ENCODE measurements at places on chromosomes 13 and 19.
A peak's percentile ranks its signal among the peaks of the same experiment; 100 is the strongest.

- DNase-seq, result no peak
These were observed 605.7 kb downstream of the FGF9 start for GRCh38 chr13:22276616-22277015.

DNA sequence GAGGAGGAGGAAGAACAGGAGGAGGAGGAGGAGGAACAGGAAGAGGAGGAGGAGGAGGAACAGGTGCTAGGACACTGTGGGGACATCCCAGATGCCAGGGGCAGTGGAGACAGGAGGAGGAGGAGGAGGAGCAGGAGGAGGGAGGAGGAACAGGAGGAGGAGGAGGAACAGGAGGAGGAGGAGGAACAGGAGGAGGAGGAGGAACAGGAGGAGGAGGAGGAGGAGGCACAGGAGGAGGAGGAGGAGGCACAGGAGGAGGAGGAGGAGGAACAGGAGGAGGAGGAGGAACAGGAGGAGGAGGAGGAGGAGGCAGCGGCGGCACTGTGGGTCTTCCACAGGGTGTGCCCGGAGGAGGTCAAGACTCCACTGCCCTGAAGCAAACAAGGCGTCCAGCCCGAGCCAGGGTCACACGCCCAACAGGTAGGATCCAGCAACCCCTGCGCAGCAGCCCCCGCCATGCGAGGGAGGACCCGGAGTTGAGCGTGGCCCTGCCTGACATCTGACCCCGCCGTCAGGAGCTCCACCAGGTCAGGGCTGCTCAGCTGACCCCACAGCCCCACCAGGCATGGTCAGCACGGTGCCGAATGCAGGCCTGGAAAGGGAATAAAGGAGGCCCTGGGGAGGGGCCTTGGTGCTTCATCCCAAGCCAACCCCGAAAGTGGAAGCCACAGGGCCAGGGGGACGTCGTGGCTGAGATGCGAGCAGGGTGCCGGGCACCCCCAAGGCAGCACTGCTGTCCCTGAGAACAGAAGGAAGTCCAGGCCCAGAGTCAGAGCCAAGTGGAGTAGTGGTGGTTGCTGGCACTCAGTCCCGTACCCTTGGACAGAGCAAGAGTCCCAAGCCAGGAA is 9.2 kb downstream of the SBNO2 start:
- no peak for DNase-seq

DNA sequence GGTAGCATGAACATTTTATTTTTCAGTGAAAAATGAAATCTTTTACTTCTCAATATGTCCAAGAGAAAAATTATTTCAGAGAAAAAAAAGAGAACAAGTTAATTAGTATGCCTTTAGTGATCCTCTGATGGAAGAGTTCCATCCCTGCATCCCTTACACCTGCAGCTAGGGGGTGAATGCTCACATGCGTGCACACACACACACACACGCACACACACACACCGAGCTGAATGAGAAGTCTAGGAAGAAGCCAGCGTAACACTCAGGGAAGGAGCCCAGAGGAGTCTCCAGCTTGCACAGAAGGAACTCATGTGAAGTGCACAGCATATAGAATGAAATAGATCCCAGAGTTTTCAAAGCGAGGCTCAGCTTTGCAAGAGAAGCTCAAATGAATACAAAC is 510.5 kb downstream of the IRS2 start:
- DNase-seq, result no peak

DNA sequence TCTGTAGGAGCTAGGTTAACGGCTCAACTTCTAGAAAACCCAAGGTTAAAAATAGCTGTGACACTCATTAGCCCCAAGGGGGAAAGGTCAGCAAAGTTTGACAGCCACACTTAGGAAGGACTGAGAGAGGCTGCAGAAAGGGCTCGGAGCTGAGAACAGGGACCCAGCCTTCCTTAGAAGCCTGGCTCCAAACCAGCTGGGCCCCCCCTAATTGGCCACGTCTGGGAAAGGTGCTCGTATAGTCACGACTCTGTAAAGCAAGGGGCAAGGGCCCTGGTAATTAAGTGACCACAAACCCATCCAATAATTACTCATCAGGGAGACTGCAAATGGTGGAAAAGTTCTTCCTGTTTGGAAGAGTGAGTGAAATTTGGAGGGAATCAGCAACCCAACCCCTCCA is 90.5 kb downstream of the RNASEH2B start:
- no peak for DNase-seq

- DNase-seq, result peak; percentile 54
These were observed 4.9 kb downstream of the MBNL2 start for GRCh38 chr13:97226788-97227627.

DNA sequence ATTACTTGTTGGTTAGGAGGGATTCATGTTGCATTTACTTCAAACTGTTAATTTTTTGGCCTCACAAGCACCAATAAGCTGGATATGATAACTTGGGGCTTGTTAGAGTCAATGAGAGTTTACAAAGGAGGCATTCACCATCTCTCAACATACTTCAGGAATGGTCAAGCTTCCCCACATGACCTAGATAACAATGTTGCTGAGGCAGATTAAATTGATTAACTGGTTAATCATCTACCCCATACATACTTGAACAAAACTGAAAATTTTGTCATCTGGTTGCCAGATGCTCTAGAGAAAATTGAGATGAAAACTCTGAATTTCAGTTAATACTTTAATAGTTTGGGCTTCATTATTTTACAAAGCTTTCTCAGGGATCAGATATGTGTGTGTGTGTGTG is 43.0 kb upstream of the UBL3 start:
- no peak for DNase-seq

GRCh38 chr13:25457566-25457965 is 85.8 kb downstream of the ATP8A2 start:
- DNase-seq, result no peak

GRCh38 chr13:48979892-48980291 is 4.2 kb downstream of the FNDC3A start:
- no peak for DNase-seq

All from ACHN (cell line).